Prostate gland (tissue), 2 donors: ENCODE measurements at places on chromosomes 4 and X. TPM values are rescaled to one million over a fixed set of nuclear protein-coding genes. Genes with fewer than 3 reads are reported as not detected.
A peak's percentile ranks its signal among the peaks of the same experiment; 100 is the strongest.

- DNase-seq, result no peak
Measured at GRCh38 chr4:145618210-145618931, 814 bp upstream of the MMAA start.

- peak; percentile 56 for DNase-seq
Measured at GRCh38 chr4:26861434-26862186, 969 bp downstream of the STIM2 start.

DNA sequence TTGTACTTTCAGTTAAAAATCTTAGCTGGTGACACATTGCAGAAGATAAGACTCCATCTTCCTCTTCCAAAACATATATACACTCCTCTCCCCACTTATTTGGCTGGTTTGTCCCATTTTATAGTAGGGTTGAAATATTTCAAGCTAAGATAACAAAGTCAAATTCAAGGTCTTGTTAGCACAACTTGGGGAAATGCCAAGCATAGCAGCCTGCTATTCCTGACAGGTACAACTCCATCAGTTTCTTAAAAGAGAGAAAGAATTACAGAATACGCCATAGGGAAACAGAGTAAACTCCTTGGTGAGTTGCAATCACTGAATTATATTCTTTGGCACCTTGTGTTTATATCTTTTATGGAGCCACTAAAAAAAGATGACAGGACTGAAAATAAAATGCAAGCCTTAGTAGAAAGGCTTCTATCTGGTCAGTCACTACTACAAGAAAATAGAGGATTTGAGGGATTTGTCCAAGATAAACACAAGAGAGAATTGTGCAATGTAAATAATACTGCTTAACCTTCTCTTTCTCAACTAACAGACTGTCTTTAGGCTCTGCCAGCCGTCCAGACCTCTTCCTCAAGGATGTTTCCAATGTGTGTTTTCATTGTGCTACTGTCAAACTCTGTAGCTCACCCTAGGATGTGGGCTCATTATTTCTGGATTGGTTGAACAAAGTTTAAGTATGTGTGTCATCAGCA lies 170.3 kb downstream of the VEGFC start:
- DNase-seq, result no peak

GRCh38 chrX:150324919-150325318 lies 38.2 kb upstream of the MAMLD1 start:
- no peak for DNase-seq

- DNase-seq, result no peak
Measured at GRCh38 chrX:119698845-119699244, 5.9 kb upstream of the SEPTIN6 start.

- DNase-seq, result no peak
Measured at GRCh38 chrX:1480082-1480785, 27.5 kb upstream of the ASMTL start.

DNA sequence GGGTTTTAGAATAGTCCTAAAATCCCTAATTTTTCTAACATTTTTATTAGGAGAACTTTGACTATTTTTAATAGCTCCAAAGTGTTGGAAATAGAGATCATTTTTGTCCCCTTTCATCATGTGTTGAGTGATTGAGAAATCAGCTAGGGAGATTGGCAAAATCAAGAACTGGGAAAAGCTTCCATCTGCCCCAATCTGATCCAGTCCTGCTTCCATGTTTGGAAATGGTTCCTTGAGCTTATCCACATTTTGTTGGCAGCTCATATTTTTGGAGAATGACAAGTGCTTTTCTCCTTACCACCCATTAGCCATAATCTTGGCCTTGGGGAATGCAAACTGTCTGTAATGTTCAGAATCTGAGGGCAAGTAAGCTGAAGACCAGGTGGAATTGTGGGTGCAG lies 73.9 kb downstream of the SYNPO2 start:
- DNase-seq, result no peak

DNA sequence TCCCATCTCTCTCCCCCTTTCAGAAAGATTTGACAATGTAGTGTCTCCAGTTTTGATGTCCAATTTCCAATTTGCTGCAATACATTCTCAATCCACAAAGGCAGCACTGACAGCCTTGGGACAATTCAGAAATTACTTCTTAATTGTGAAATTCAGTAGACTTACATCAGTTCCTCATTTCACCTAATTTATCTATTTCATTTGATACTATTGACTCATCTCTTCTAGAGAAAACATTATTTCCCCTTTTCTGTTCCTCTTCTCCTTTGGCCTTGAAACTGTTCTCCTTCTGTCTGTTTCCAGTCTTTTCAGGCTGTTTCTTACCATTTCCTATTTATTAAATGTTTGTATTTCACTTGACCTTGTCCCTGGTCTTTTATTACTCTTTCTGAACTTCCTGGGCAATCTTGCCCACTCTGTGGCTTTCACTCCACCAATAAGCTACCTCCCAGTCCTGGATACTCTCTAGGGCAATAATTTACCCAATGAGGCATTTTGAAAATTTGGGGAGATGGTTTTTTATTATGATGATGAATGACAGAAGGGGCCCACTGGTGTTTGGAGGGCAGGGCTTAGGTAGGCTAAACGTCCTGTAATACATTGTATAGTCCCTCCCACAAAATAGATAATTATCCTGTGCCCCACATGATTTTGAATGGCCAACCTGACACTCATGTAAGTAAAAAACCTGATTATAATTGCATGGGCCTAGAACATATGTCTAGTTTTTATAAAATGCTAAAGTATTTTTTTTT lies 498.0 kb upstream of the BOD1L1 start:
- no peak for DNase-seq

DNA sequence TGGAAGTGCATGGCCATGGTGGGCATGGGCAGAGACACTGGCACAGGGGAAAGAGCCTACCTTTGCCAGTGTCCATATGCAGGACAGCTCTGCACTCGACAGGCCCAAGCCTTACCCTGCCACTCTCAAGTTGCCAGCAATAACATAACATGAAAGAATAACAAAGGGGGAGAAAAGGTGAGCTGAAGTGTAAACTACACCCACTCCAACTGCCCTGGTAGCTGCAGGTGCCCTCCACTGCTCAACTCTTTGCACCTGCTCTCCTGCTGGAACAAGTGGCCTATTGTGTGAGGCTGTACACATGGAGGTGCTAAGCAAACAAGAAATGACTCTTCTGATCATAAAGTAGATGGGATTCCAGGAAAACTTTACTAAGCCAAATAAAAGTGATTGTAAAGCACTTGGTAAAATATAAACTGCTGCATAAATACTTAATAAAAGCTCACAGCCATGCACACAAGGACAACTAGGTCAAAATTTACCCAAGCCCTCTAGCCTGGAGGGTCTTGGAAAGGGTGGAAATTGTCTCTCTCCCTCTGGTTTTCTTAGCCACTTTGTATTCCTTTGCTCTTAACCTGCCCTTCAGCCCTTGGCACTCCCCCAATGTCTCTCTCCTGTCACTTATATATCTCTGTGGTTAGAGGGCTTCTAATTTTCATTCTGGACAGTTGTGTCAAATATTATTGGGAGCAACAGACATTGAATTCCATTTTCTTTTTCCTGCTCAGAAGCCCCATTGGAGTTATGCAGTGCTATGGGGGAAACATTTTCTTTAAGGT lies 261.2 kb upstream of the GPC4 start:
- DNase-seq, result peak; percentile 4

The ITGB1BP2 gene
- 0.77 TPM for total RNA-seq

The DMRTC1 gene
- 0.40 TPM for total RNA-seq

The ACE2 gene
- total RNA-seq, result 74.6 TPM

The ZXDA gene
- 7.4 TPM for total RNA-seq
